ENCODE measurements at places on chromosomes 4 and X.

GRCh38 chr4:149291463-149291862 is 524.2 kb downstream of the IQCM start:
- DNase-seq = no peak

GRCh38 chrX:128781506-128781905 is 729.3 kb upstream of the ACTRT1 start:
- DNase-seq = no peak

GRCh38 chr4:185396724-185397385 is at the start of gene ANKRD37:
Gene ANKRD37 (plus strand): TSS chr4:185396841. CDS start chr4:185396924, 83 bp downstream.
- DNase-seq = peak; percentile 94

GRCh38 chr4:118939169-118939783 is 50.6 kb downstream of the SYNPO2 start:
- no peak for DNase-seq

GRCh38 chr4:1496116-1496642 is 89.9 kb upstream of the NKX1-1 start:
- no peak for DNase-seq

- DNase-seq = no peak
Observed at GRCh38 chr4:107153956-107154355, 117.8 kb upstream of the DKK2 start.

- no peak for DNase-seq
Observed at GRCh38 chr4:113285501-113285900, 236.0 kb downstream of the ANK2 start.

DNA sequence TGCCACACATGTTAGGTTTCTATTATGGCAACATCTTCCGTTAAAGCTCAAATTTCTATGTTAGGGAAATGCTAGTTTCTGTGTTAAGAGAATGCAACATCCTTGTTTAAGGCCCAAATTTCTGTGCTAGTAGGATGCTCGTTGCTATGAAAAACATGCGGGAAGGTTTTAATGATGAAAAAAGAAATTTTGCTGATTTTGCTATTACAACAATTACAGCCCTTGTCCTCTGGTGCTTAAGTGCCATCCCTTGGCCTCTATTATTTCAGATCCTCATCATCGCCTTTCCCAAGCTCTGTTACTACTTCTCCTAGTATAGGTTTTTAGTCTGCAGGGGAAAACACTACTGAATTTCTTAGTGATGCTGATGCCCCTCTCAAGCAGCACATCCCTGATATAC is 412.6 kb upstream of the NDST3 start:
- no peak for DNase-seq

DNA sequence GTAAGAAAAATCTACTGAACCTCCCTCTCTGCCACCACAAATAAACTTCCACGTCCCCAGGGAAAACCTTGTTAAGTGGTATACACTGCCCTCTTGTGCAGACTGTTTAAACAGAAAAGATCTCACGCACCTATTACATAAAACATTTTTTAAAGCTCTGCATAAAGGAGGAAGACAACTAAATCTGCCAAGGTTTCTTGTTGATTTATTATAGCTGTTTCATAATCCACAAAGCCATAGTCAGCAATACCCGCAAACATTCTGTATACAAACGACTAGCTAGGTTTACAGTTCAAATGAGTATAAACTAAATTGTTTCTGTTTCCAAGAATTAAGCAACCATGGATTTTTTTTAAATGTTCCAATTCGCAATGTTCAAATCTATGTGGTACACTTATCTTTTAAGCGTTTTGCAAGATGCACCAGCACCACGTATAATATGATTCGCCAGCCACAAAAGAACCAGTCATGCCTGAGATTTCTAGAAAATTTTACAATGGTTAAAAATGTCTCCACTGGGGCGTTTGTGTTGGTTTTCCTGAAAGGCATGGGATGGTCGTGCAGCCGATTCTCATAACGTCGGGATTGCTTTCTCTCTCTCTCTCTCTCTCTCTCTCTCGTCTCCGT is 164.6 kb downstream of the PRKX start:
- no peak for DNase-seq

DNA sequence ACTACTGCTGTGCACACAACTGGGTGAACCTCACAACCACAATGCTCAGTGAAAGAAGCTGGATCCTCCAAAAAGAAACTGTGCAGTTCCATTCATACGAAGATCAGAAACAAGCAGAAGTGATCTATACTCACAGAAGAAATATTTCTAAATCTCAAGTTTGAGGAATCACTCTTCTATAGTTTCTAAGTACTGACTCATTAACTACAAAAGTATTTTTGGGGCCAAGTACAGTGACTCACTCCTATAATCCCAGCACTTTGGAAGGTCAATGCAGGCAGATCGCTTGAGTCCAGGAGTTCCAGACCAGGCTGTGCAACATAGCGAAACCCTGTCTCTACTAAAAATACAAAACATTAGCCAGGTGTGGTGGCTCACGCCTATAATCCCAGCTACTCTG is 51.3 kb upstream of the RELL1 start:
- no peak for DNase-seq

Data from right kidney (tissue), 9 donors.